Fibroblast of mammary gland (primary cell): ENCODE measurements at places on chromosomes 7 and 10.
A peak's percentile ranks its signal among the peaks of the same experiment; 100 is the strongest.

DNA sequence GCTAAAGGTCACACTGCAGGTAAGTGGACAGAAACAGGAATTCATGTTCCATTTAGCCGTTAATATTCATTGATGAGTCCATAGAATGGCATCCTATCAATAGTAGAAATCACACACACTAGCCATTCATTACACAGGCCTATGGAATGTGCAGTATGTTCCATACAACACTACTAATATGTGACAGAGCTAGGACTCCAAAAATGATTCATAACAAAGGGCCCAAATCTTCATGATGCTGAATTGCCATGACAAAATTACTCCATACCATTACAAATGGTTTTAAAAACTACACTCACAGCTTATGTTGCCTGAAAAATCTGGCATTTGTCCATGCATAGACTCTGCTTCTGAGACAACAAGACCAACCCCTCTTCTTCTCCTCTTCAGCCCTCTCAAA is 549.1 kb downstream of the XPNPEP1 start:
- DNase-seq, result peak; percentile 58

GRCh38 chr10:14570800-14571199 is 203.9 kb downstream of the FAM107B start:
- no peak for DNase-seq

GRCh38 chr7:26127411-26127810 is 24.6 kb upstream of the NFE2L3 start:
- no peak for DNase-seq

GRCh38 chr7:77771901-77772300 is 26.3 kb downstream of the TMEM60 start:
- no peak for DNase-seq

DNA sequence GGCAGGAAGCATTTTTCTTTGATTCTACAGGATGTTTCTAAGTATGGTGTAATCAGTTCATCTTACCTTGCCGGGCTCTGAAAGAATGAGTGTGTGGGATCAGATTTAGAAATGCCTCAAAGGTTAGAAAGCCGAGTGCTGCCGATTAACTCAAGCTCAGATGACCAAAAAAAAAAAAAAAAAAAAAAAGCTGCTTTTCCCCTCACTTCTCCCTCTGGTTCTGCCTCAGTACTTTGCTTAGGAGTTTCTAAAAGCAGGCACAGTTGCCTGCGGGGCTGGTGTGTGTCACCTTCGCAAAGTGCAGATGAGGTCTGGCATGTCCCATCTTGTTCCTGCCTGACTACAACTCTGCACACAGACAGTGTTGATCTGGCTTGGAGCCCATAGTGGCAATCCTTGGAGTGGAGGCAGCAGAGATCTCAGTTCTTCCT is 47.0 kb downstream of the KIAA1217 start:
- no peak for DNase-seq

DNA sequence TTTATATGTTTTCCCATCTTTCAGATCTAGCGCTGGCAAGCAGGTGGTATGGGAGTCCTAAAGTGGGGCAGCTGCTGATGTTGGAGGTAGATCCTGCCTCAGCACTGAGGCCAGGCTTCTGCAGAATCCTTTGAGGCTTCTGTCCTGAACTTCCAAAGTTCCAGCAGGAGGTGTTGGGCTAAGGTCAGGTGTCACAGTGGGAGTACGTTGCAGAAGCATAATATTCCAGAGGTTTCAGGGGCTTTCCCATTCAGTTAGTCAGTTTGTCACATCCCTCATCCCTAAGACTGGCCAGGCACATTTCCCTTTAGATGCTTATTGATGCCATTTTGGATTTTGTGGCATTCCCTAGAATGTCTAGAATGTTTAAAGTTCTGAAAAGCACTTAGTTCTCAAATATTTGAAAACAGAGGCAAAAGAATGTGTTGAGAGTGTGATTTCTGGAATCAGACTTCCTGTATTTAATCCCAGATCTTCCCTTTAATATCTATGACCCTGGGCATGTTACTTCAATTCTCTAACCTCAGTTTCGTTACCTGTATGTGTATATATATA is 319.1 kb upstream of the PHYHIPL start:
- DNase-seq, result no peak

GRCh38 chr7:145729691-145730090 is 386.9 kb upstream of the CNTNAP2 start:
- no peak for DNase-seq

GRCh38 chr10:3977761-3978160 is 192.8 kb upstream of the KLF6 start:
- DNase-seq, result no peak

DNA sequence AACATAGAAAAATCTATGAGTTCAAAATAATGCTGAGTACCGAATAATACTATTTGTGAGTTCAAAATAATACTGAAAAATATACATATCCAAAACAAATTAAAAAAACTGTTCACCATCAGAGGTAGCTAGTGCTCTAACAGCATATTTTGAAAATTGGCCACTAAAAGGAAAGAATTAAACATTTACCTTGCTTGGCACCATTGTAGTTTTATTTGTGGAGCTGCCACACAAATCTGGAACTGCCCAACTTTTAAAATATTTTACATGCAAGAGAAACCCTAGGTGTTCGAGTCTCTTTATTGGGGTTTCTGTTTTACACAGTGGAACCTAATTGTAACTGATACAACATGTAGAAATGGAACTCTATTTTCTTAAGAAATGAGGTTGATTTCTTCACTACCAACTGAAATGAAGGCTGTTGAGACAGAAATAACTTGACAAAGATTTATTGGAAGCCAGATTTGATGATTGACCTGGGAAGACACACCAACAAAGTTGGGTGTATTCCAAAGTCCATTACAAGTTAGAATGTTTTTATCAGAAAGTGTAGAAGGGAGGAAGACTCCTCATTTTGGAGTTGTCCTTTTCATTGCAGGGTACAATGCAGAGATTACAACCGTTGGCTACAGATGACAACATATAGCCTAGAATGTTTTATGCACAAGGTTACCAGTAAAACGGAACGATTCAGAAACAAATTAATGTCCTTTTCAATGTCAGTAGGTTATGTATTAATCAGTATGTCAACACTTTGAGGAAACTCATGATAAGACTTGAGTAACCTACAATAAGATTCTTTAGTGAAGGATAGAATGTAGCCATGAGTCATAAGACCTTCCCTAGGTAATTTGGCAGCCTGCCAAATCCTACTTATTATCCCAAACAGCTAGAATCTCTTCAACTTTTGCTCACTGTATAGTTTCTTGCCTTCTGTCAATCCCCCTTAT is 73.8 kb upstream of the PAPSS2 start:
- DNase-seq, result peak; percentile 54

GRCh38 chr7:55474944-55475854 is 97.1 kb downstream of the VOPP1 start:
- no peak for DNase-seq

DNA sequence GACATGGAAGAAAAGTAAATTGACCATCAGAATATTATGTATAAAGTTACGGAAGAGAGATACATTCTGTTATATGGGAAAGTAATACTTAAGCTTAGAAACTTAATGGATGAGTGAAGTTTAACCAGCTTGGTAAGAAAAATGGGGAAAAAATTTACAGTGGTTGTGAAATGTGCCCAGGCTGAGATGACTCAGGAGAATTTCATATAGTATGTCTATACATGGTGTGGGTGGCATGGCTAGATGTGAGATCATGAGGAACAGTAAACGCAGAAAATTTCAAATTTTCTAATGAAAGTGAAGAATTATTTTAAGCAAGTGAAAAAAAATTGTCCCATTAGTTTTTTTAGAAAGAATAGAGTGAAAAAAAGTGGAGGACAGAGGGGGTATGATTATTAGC is 552.5 kb upstream of the SORCS1 start:
- no peak for DNase-seq

DNA sequence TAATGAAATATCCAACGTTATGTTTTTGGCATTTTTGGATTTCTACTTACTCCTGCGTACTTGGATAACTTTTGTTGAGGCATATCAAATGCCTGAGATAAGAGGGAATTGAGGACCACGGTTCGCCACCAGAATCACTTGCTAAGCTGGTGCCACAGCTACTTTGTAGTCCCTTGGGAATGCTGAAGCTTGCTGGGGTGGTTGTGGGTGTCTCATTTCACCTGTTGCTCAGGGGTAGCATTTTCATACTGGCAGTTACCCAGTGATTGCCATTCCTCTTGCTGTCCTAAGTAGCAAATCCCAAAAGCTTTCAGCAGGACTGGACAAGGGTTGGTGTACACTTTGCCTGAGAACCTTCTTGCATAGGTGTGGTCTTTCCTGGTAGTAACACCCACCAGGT is 75.2 kb downstream of the CREB5 start:
- no peak for DNase-seq

DNA sequence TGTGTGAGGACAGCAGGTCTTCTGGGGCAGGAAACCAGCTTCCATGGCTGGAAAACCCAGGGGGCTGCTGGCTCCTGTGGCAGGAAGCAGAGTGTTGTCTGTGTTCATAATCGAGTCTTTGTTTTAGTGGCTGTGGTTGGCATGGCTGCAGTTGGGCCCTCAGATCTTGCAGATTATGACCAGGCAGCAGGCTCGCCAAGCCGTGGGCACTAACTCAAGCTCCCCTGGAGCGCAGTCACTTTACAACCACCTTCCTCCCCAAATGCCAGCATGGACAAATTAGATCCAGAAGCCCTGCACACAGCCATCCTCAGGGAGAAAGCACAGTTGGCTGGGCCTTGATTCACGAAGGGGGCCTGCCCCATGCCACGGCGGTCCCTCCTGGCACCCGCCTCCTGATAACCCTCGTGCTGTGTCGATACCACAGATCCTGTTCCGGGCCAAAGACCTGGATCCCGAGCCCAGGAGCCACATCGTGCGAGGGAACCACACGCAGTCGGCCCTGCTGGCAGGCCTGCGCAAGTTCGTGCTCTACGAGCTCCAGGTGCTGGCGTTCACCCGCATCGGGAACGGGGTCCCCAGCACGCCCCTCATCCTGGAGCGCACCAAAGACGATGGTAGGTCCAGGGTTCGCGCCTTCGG is 552.5 kb upstream of the FOXK1 start:
- DNase-seq, result no peak

DNA sequence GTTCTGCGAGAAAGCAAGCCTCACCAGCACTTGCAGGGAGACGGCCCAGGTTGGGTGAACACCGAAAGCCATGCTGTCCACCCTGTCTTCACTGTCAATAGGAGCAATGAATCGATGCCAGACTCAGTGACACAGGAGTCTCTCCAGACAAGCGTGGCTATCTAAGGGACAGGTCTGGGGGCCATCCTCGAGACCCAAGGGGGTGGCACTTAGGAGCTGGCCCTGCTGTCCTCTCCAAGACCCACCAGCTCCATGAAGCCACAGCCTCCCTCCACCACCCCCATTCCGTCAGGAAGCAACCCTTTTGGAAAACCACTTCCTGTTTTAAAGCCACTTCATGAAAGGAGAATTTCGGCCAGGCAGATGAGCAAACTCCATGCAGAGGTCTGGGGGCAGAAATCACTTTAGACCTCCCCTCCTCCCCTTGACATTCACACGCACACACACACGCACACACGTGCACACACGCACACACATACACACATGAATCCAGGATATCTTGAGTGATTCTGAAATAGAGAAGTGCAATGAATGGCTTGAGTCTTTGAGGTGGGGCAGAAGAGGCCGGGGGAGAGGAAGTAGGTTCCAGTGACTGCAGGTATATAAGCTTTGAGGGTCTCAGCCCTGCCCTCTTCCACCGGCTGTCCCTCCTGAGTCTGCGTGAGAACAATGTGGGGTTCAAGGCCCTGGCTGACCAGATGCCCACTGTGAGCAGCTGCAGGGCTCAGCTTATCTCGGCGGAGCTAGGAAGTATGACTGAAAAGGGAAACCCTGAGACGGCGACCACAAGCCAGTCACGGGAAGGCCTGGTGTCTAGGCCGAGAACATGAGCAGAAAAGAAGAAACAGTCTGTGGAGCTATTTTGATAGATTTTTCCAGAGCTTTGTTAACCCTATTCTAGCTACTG is 25.0 kb downstream of the RGS10 start:
- DNase-seq, result peak; percentile 23

GRCh38 chr10:127836966-127837365 is 55.8 kb downstream of the CLRN3 start:
- no peak for DNase-seq

DNA sequence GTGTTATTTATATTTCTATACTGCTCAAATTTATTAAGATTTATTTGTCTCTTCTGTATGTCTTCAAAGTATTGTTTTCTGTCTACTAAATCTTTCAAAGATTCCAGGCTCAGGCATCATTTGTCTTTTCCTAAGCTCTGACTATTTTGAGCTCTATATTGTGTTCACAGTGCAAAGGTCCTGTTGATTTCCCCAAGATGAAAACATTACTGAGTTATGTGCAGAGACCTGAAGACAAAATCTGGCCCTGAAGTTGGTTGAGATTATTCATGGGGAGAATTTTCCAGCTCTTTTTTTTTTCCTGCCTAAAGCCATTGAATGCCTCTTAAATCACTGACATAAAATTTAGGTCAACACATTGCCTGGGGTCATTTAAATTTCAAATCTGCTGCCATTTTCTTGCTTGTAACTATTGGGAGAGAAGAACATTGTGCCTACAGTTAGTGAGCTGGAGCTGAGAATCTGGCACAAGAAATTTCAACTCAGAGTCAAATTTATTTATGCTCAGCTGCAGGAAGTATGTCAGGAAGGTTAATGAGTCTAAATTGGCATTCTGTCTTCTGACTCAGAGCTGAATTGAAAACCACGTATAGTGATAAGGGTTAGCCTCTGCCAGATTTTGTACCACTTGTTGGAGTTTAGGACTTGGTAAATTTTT is 31.6 kb downstream of the CSTF2T start:
- DNase-seq, result peak; percentile 42

- no peak for DNase-seq
Observed at GRCh38 chr7:94345907-94346306, 48.8 kb upstream of the COL1A2 start.

- DNase-seq, result no peak
Observed at GRCh38 chr7:37282927-37283326, 165.7 kb downstream of the ELMO1 start.

DNA sequence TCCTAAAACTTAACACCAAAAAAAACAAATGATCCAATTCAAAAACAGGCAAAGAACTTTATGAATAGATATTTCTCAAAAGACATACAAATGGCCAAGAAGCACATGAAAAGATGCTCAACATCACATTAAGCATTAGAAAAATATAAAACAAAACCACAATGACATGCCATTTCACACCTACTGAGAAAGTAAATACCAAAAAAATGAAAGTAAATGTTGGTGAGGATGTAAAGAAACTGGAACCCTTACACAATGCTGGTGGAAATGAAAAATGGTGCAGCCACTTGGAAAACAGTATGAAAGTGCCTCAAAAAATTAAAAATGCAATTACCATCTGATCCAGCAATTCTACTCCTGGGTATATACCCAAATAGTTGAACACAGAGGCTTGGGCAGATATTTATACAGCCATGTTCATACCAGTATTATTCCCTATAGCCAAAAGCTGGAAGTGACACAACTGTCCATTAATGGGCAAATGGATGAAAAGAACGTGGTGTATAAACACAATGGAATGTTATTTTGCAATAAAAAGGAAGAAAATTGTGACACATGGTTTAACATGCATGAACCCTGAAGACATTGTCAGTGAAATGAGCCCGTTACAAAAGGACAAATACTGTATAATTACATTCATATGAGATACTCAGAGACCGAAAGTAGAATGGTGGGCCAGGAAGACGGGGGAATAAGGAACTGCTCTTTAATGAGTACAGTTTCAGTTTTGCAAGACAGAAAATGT is 89.0 kb downstream of the JMJD1C start:
- peak; percentile 91 for DNase-seq

GRCh38 chr7:23475576-23475839 is 5.2 kb upstream of the IGF2BP3 start:
- DNase-seq, result no peak

- no peak for DNase-seq
Observed at GRCh38 chr7:150464962-150465361, 14.5 kb downstream of the GIMAP8 start.
